ENCODE measurements at places on chromosomes 6 and 20.

DNA sequence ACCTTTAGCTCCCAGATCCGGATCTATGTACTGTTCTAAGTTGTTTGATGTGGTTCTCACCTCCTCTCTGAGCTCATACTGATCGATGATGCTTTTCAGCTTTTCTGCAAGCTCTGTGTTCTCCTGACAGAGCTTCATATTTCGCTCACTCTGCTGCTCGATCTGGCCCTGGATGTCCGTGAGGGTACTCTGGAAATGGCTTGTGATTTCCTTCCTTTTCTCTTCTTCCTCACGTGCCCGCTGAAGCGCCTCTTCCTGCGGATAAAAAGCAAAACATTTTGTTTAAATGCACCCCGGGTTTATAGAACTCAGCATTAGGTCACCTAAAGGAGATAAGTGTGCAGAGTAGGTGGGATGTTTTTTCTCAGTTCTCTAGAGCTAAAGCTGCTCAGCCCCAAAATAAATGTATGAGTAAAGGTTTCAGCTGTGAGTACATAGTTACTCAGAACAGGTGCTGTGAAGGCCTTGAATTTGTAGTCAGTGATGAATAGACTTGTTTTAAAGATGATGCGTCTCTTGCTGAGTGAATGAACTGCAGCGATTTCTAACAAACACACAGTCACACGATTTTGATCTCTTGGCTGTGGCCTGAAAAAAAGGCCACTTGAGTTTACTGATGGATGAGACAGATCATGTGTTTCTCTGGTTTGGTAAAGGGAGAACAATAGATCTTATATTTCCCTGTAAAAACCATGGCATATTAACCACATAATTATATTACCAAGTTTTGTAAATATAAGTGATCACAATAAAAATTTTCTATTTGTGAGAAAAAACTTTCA, 29.1 kb downstream of the TXLNB start:
- no peak for DNase-seq

DNA sequence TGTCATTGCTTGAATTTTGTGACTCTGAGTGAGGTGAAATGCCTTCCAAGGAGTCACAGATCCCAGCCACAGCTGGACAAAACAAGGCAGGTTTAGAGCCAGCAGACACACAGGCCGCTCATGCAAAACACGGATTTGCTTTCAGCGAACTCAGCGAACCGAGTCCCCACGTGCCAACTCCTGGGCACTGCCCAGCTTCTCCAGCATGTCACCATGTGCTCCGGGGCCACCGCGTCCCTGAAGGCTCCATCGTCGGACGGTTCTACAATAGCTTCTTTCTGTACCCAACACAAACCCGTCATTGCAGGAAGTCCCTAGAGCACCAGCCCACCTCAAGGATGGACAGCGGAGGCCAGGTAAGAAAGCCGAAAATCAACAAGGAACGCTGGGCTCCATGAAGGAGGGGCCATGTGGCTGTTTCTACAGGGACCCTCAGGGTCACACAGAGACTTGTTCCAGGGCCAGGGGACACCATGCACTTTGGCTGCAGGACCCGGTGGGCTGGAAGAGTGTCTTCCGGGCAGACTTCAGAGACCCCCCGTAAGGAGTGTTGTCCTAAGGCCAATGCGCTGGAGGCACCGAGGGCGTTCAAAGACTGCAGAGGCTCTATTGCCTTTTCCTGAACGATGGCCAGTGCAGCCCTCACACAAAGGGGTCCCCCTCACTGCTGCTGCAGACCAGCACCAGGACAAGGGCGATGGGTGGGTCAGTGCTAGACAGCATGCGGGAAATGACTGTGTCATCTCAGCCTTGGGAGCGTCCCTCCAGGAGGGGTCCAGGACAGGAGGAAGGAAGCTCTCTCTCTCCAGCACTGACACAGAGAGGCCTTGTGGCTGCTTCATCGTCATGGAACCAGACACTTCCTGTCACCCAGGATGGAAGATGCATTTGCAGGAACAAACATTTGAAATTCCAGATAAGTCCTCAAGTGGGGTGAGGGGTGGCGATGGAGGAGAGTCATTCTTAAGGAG, 19.8 kb downstream of the DACT2 start:
- no peak for DNase-seq

- no peak for DNase-seq
Measured at GRCh38 chr6:14578994-14579393, 461.4 kb downstream of the CD83 start.

DNA sequence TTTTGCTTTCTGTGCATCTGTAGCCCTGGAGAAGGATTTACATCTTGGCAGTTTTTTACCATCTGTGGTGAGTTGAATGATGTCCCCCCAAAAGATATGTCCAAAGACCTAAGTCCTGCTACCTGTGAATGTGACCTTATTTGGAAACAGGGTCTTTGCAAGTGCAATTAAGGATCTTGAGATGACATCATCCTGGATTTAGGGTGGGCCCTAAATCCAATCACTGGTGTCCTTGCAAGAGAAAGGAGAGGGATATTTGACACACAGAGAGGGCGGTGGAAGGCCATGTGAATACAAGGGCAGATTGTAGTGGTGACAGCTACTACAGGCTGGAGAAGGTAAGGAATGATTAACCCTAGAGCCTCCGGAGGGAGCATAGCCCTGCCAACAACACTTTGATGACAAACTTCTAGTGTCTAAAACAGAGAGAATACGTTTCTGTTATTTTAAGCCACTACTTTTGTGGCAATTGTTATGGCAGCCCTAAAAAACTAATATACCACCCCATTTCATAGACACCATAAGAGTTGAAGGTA, 35.1 kb downstream of the MKKS start:
- DNase-seq, result no peak

- no peak for DNase-seq
Measured at GRCh38 chr6:87287251-87287650, 35.1 kb upstream of the SMIM8 start.
